ENCODE measurements at places on chromosomes 5 and 9. TPM values are rescaled to one million over a fixed set of nuclear protein-coding genes. Genes with fewer than 3 reads are reported as not detected.

Gene PCDHA7
- 0.74 TPM for total RNA-seq

Gene LRRC19
- not detected for total RNA-seq

Gene CCL27
- total RNA-seq: 0.59 TPM

Gene GPR150
- under 0.01 TPM for total RNA-seq

Gene TTC39B
- 10.9 TPM for total RNA-seq

Data from smooth muscle cell of the umbilical artery (primary cell).